CD4-positive, alpha-beta T cell treated with Interleukin-15 for 1 hour (primary cell): ENCODE measurements at places on chromosomes 3 and 15.

GRCh38 chr15:71634820-71635560, 175.4 kb upstream of the NR2E3 start:
- no peak for DNase-seq

- DNase-seq, result no peak
These were observed 69.6 kb upstream of the THBS1 start for GRCh38 chr15:39511000-39511915.

DNA sequence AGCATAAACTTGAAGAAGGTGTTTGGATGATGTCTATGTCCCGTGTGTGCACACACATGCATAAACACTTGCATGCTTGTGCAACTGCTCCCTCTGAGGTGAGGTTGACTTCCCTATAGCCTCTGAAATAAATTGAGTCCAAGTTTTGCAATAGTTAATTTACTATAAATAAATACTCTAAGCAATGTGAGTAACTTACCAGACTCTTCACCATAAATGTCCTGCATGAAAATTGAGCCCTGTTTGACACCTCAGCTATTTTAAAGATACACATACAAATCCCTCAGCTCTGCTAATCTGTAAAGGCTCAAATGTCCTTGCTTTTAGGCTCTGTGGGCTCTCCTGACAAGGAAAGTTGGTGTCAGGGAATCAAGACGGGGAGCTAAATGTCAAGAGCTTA, 37.1 kb downstream of the GJD2 start:
- no peak for DNase-seq

GRCh38 chr3:127418560-127419147, 130.8 kb upstream of the PRR20G start:
- no peak for DNase-seq
